ENCODE measurements at places on chromosomes 4 and X. TPM values are rescaled to one million over a fixed set of nuclear protein-coding genes. Genes with fewer than 3 reads are reported as not detected.

GRCh38 chrX:146456058-146456457, 353.5 kb upstream of the CXorf51B start:
- H3K36me3 ChIP-seq: no peaks in the 10 kb centered on the region
- no peaks in the 10 kb centered on the region for H3K4me1 ChIP-seq
- no peak overlapping the region for H3K27ac ChIP-seq

The SSX4B gene
- not detected for total RNA-seq

The AKAP4 gene
- not detected for total RNA-seq

DNA sequence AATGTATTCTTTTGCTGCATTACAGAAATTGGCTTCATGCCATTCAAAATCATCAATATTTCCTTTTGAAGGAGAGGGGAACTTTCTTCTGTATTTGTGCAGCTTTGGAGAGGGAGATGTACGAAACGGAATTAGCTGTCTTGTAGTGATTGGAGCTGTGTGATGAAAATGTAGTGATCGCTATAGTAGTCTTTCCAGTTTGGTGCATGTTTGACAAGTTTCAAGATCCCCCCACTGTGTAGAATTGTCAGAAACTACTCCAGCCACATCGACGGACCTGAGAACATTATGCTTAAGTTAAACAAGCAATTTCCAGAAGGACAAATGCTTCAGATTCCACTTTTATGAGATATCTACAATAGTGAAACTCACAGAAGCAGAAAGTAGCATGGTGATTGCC, 21.6 kb upstream of the MAGEA1 start:
- H3K27me3 ChIP-seq: peaks cover 7% of the 10 kb centered on the region
- no peak for DNase-seq
- no peak overlapping the region for H3K27ac ChIP-seq
- H3K36me3 ChIP-seq: no peaks in the 10 kb centered on the region
- H3K4me3 ChIP-seq: no peak overlapping the region
- no peaks in the 10 kb centered on the region for H3K4me1 ChIP-seq

GRCh38 chr4:10706236-10706635, 21.7 kb upstream of the CLNK start:
- no peak overlapping the region for H3K27ac ChIP-seq
- H3K4me3 ChIP-seq: no peak overlapping the region
- no peaks in the 10 kb centered on the region for H3K4me1 ChIP-seq

- DNase-seq: no peak
- H3K36me3 ChIP-seq: no peaks in the 10 kb centered on the region
- H3K4me3 ChIP-seq: no peak overlapping the region
Observed at GRCh38 chr4:10200869-10201268, 84.3 kb upstream of the WDR1 start.

DNA sequence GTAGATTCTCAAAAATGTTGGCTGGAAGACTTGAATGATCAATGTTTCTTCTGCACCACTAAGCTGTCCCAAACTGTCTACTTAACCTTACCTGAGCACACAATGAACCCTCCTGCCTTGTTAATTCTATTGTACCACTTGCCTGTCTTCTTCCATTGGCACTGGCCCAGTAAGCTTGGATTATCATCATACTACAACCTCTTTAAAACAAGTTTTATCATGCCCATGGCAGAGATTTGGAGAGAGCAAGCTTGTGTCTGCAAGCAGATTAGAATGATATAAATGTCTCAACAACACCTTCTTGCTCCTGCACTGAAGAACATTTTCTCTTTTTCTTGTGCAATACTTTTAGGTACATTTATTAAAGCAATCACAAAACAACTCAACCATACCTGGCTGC, 74.0 kb upstream of the VMA21 start:
- peaks cover 18% of the 10 kb centered on the region for H3K27me3 ChIP-seq
- no peaks in the 10 kb centered on the region for H3K4me1 ChIP-seq
- H3K4me3 ChIP-seq: no peak overlapping the region
- DNase-seq: no peak

The HPGDS gene
- not detected for total RNA-seq

Measured in naive thymus-derived CD8-positive, alpha-beta T cell (primary cell).